Stimulated activated CD4-positive, alpha-beta T cell treated with anti-CD3 and anti-CD28 coated beads, Interleukin-2, amount 100 ng/mL, for 24 hours (primary cell): ENCODE measurements at places on chromosomes 12 and 14.

GRCh38 chr14:104966261-104966865 is 11.8 kb downstream of the AHNAK2 start:
- DNase-seq = no peak

GRCh38 chr14:35122696-35123387 is 490 bp downstream of the PRORP start:
- DNase-seq = no peak

DNA sequence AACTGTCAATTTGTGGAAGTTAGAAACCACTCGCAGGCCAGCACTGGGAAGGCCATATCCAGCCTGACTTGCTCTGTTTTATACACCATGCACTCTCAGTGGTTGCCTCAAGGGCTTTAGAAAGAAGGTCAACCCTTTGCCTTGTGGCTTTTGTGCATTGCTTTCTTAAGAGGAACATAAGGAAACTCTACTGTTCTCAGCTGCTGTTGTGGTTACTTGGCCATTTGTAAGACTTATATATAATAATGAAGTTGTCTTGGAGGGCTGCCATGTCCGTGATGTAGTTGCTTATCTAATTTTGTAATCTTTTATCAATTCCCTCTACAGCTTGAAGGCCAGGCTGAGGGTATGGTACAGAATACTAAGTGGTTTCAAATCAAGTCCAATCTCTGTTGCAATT is 637.8 kb downstream of the DIO2 start:
- no peak for DNase-seq

DNA sequence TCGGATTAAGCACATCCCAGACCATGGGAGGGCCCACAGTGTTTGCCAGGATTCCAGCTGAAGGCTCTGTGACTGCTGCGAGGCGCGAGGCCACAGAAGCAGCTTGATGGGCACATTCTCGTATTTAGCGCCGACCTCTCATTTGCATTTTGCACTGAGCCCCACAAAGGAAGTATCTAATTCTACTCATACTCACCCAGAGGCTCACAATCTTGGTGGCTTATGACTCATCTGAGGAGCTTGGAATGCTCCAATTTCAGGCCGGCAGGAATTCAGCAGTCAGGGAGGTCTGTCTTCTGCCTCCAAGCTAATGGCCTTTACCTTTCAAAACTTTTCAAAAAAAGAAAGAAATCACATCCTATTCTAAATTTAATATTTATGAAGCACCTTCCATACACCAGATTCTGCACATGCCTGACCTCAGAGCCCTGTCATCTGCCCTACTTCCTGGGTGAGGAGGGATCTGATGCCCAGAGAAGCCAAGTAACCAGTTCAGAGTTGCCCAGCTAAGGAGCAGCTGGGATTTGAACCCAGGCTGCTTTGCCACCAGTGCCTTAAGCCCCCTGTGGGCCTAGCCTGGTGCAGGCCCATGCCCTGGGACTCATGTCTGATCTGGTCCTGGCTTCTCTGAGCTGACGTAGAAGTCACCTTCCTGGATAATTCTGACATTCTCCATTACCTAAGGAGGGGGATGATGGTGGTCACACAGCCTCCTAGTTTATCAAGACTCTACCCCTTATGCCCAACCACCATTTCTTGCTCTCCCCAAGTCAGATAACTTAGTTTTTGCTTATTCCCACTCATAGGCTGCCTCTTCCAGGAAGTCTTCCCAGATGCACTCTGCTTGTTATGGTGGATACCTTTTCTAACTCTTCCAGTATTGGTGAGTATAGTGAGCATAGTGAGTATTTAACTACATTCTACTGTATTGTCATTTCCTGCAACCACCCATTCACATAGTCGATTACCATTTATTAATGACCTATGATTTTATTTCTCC is 198.9 kb downstream of the RBM19 start:
- no peak for DNase-seq

GRCh38 chr12:39605996-39606395 is 13.6 kb downstream of the ABCD2 start:
- no peak for DNase-seq

DNA sequence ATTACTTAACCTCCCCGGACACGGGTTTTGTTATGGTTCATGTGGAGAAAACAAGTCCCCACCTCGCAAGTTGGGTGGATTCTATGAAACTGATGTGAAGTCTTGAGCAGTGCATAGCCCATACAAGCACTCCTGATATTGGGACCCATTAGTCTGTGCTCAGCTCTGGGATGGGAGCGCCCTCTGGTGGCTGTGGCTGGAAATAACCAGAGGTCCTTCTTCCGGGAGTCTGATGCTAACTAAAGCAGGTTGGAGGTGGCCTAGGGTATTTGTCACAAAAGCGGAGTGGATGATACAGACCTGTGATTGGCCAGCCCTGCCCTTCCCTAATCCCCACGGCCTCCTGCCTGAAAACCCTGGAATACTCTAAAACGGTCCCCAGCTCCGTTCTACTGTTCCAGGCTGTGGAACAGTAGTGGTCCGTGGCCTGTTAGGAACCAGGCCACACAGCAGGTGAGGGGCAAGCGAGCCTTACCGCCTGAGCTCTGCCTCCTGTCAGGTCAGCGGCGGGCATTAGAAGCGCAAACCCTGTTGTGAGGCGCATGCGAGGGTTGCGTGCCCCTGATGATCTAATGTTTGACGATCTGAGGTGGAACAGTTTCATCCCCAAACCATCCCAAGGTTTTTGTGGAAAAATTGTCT is 6.4 kb downstream of the SLC48A1 start:
- peak; percentile 96 for DNase-seq

DNA sequence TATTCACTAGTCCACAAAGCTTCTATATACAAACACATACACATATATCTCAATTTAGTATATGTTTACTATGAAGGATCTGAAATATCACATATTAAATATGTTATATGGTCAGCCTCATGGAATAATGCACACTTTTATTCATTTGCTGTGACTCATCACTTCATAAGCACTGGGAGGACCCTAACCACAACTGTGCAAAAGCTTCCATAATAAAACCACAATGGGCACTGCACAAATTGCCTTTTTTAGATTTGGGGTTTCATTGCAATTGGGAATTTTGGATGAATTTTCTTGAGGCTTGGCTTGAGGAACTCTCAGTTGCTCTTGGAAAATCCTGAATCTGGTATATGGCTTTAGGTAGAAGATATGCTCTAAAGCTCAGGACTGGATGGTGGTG is 399.4 kb downstream of the C12orf75 start:
- no peak for DNase-seq

- peak; percentile 51 for DNase-seq
Observed at GRCh38 chr12:11958221-11959091, 112.3 kb upstream of the BCL2L14 start.

GRCh38 chr12:11539156-11539555 is 110.3 kb upstream of the ETV6 start:
- no peak for DNase-seq

DNA sequence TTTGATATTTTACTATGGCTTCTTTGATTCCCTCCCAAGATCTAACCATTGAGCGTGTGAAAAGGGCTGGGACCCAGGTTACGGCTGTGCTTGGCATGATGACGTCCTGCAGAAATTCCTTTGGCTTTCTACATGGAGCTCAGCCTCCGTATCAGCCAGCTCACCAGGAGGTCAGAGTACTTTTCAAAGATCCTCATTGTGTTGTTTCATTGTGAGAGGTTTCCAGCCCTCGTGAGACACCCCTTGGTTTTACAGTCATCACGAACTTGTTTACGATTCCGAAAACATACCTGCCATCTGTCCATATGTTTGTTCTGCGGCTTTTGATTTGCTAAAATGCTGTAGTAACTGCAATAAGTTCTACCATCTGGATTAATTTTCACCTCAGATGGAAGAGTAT is 453.1 kb downstream of the TMEM121 start:
- no peak for DNase-seq

DNA sequence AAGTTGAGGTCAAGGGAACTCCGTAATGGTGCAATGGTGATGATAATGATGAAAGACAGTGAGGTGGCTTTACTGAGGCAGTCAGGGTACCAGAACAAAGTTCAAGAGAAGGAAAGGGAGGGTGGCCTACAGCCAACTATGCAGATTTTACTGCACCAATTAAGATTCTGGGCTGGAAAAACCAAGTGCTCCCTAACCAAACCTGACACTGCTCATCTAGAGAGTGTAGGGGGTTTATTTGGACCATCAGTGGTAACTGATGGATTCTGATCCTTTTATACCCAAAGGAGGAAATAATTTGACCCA is 387 bp downstream of the LRRC9 start:
- DNase-seq = no peak

DNA sequence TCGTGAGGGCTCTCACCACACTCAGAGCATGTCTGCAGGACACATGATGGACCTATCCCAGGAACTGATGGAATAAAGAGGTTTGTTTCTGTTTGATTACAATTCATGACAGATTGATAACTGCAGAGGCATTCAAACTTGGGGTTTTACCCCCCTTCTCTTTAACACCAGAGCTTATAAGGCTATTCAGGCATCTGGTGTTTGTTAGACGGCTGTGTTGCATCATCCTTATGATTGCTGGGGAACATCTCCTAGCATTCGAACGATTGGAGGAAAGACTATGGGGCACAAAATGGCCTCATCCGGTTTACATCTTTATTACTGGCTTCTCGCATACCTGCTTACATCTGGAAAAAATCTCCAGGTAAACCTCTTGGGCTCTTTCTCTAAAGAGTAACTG is 191.8 kb downstream of the MSRB3 start:
- no peak for DNase-seq

DNA sequence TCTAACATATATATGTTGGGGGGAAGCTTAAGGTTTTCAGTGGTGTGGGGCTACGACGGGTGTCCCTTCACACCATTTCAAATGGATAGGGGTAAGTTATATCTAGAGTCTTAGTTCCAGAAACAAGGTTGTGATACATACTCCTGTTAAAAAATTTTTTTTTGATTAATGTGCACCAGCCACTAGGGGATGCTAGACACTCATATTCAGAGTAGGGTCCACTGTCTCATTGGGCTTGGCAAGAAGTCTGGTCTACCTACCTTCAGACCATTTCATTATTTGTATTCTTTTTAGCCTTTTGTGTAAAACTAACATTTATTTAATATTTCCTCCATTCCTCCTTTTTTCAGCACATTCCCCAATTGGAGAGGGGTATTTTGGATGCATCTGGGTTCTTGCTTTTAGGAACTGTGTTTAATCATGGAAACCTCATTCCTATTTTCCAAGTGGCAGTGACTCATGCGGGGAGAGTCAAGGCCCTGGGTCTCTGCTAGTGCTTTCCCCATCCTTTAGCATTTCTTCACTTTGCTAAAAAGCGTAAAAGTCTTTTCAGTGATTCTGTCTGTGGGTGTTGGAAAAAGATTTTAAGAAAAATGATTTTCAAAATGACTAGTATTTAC is 33.4 kb downstream of the ANO4 start:
- DNase-seq = no peak

- DNase-seq = no peak
Observed at GRCh38 chr12:52258335-52258901, 16.0 kb upstream of the KRT86 start.

DNA sequence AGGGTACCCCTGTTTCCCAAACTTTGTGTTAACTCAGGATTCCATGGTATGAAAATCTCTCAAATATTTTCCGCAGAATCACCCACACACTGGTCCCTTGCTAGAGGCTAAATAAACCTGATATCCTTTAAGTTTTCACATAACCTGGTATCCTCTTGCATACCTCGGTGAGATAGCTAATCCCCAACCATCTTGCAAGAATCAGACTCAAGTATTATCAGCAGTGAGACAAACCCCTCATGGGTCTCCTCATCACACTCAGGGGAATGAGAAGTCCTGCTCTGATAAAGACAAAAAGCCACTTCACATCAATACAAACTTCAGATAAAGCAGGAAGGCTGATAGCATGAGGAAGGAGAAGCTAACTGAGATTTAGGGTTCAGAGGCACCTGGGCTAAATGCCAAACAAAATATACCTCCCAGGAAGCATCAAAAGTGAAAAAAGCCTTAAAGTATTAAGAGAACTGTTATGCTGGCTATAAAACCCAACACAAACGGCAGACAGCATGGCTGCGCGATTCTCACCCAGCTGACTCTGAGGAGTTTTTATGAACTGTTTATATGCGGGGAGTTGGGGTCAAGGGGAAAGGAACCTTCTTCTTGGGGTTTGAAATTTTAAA is 96.5 kb downstream of the FOXN3 start:
- no peak for DNase-seq

DNA sequence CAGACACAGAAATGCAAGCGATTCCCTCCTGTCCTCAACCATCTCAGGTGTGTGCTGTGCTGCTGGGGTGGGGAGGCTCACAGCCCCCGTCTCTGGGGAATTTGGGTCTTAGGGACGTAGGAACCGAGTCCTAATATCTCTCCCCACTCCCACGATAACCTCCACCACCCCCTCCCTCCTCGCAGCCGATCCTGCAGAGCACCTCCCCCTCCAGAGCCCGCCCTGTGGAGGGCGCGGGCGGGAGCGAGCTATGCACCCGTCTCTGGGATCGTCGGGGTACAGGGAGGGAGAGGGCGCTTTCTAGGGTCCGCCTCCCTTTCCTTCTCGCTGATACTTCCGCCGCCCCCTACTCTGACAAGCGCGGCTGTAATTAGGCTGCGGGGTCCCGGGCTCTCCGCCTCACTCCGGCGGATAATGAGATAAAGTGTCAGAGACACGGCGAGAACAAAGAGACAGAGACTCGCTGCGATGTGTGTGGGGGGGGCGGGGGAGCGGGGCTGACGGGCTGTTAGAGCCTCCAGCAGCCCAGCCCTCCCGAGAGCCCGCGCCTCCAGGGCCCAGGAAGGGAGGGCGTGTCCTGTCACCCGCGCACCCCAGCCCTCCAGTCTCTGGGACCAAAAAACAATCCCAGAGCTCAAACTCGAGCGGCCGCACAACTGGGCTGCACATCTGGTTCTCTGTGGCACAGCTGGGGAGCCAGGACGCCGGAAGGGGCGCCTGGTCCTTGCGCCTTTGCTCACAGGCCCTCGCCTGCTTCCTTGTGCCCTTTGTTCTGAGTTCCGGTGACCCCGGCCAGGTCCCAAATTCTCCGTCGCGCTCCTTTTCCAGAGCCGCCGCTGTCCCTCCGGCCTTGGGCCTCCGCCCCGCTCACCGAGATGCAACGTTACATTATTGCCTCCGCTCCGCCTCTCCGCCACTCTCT is 8.7 kb downstream of the SHMT2 start:
- peak; percentile 54 for DNase-seq

GRCh38 chr14:76699209-76699938 is 61.9 kb upstream of the VASH1 start:
- DNase-seq = no peak

DNA sequence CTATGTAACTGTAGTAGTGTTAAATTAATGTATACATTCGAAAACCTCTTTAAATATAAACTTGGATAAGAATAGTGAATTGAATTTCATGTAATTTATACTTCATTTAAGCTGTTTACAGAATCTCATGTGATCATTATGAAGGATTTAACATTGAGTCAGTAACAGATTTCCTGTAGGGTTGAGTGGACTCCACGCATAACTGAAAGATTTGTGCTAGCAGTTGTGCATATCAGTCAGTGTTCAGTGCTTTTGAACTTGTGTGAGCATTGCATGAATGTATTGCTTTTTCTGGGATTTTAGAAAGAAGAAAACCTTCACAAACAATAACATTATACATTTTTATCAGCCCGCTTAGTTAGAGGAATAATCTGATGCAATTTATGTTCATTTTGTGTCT is 1435.3 kb downstream of the LRFN5 start:
- no peak for DNase-seq
